Mononuclear cell (primary cell): ENCODE measurements at places on chromosomes 2 and 18. TPM values are rescaled to one million over a fixed set of nuclear protein-coding genes. Genes with fewer than 3 reads are reported as not detected.

Gene GKN1
- 0.31 TPM for total RNA-seq

Gene SPP2
- not detected for total RNA-seq

Gene STPG4
- 1.2 TPM for total RNA-seq

Gene GMCL1
- 18.6 TPM for total RNA-seq

Gene PLCD4
- 0.21 TPM for total RNA-seq

Gene GKN2
- total RNA-seq: not detected

Gene SIX3
- total RNA-seq: not detected

Gene HOXD10
- total RNA-seq: not detected

Gene FARSB
- total RNA-seq: 9.3 TPM

Gene AMMECR1L
- 7.0 TPM for total RNA-seq

Gene HOXD1
- total RNA-seq: not detected

Gene GYPC
- 132 TPM for total RNA-seq

Gene C2orf68
- 24.0 TPM for total RNA-seq

Gene GCFC2
- 16.7 TPM for total RNA-seq

Gene RAB6C
- total RNA-seq: 0.10 TPM

Gene C2orf92
- 4.5 TPM for total RNA-seq

Gene SKA1
- 0.73 TPM for total RNA-seq

Gene HMSD
- not detected for total RNA-seq

Gene CLEC4F
- 0.21 TPM for total RNA-seq
